ENCODE measurements at places on chromosomes 4 and X. TPM values are rescaled to one million over a fixed set of nuclear protein-coding genes. Genes with fewer than 3 reads are reported as not detected.

- no peak for DNase-seq
Measured at GRCh38 chrX:118968031-118968430, 6.4 kb upstream of the LONRF3 start.

GRCh38 chr4:140153419-140153717 lies 616 bp downstream of the MAML3 start:
- no peak for DNase-seq

DNA sequence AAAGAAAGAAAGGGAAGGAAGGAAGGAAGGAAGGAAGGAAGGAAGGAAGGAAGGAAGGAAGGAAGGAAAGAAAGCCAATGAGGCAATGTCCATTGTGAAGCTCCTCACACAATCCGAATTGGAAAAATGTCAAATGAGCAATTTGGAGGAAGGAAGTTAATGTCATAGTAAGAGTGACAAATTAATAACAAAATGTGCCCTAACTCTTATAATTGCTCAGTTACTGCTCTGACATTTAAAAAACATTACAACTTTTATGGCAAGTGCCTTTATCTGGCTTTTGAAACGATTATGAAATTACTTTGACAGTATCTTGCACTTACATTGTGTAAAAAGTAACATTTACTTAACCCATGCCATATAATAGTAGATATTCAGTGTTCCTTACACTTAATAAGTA lies 96.5 kb upstream of the EFHC2 start:
- DNase-seq: no peak

DNA sequence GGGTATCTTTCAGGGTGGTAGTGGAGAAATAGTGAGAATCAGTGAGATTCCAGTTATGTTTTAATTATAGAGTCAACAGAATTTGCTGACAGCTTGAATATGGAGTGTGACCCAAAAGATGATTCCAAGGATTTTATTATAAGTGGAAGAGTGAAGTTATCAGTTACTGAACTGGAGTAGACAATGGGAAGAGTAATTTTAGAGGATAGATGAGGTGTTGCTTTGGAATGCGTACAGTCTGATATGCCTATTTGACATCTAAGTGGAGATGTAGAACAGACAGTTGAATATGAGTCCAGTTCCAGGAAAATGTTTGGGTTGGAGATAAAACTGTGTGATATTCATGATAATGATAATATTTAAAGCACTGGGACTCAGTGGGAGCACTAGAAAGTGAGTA lies 174.2 kb downstream of the MAPK10 start:
- DNase-seq: no peak

The NDST3 gene
- total RNA-seq: not detected

GRCh38 chr4:10866666-10867065 lies 182.1 kb upstream of the CLNK start:
- no peak for DNase-seq

- DNase-seq: peak; percentile 68
Measured at GRCh38 chr4:140095694-140096482, 58.1 kb downstream of the MAML3 start.

DNA sequence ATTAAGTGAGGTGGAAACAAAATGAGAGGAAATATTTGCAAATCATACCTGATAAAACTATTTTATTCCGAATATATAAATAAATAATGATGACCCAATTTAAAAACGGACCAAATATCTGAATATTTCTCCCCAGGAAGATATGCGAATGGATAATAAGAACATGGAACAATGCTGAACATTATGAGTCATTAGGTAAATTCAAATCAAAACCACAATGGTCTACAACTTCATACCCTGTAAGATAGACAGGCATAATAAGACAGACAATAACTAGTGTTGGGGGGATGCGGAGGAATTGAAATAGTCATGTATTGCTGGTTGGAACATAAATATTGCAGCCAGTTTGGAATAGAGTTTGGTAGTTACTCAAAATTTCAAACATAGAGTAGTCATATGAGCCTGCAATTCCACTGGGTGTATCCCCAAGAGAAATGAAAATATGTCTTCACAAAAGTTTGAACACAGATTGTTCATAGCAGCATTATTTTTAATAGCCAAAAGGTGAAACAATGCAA lies 47.6 kb upstream of the DRP2 start:
- no peak for DNase-seq

DNA sequence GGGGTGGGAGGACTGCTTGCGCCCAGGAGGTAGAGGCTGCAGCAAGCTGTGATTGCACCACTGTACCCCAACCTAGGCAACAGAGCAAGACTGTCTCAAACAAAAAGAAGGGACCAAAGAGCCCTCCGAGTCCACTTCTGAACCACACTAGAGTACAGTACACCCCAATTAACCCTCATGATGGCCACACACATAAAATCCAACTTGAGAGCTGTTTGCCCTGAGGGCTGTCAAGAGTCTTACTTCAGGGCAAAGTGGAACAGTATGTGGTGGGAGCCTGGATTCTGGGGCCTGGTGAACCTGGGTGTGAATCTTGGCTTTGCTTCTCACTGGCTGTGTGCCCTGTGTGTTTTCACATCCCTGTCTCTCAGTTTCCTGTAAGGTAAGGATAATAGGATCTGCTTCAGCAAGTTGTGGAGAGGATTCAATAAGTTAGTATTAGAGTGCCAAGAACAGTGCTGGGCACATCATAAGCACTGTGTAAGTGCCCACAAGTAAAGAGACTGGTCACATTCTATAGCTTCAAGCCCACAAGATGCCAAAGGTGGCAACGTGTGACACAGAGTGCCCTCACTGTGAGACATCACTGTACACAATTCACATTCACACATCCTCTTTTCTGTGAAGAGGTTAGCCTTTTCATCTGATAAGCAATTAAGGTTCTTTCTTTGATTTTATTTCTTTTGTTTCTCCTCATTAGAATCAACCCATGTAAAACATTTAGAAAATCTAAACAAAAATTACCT lies 52.1 kb downstream of the LEF1 start:
- DNase-seq: no peak

GRCh38 chr4:118962540-118962939 lies 73.9 kb downstream of the SYNPO2 start:
- DNase-seq: no peak

- DNase-seq: no peak
Measured at GRCh38 chr4:159272273-159273140, 169.6 kb downstream of the RAPGEF2 start.

- DNase-seq: no peak
Measured at GRCh38 chrX:39152106-39152649, 350.9 kb downstream of the MID1IP1 start.

Measured in natural killer cell treated with Interleukin-12 subunit alpha and Interleukin-12 subunit beta and Interleukin-15 and Interleukin-18, amount 100 ng/mL, for 72 hours (primary cell).